ENCODE measurements at places on chromosomes 12 and 14.

DNA sequence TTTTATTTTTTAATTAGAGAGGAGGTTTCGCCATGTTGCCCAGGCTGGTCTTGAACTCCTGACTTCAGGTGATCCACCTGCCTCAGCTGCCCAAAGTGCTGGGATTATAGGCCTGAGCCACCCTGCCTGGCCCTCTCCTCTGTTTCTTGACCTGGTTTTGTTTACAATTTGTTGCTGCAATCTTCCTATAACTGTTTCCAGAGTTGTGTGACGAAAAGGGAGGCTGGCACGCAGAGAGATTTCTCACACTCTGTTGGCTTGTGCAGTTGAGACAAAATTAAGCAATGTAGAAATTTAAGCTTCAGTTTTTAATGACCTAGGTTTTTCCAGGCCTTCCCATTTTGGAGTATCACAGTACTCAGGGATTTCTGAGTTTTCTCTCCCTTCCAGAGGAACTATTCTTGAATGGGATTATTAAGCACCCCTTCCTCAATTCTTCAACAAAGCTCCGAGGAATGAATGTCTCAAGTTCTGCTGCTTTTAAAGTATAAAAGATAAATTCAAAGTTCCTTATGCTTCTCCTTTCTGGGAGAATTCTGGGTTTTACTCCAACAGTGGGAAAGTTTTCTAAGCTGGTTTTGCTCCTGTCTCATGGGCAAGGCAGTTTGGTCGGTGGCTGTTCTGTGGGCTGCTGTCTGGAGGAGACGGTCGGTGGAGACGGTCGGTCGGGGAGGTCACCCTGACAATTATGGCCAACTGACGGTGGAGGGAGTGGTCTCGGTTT, 20.4 kb upstream of the FOS start:
- no peak for DNase-seq

DNA sequence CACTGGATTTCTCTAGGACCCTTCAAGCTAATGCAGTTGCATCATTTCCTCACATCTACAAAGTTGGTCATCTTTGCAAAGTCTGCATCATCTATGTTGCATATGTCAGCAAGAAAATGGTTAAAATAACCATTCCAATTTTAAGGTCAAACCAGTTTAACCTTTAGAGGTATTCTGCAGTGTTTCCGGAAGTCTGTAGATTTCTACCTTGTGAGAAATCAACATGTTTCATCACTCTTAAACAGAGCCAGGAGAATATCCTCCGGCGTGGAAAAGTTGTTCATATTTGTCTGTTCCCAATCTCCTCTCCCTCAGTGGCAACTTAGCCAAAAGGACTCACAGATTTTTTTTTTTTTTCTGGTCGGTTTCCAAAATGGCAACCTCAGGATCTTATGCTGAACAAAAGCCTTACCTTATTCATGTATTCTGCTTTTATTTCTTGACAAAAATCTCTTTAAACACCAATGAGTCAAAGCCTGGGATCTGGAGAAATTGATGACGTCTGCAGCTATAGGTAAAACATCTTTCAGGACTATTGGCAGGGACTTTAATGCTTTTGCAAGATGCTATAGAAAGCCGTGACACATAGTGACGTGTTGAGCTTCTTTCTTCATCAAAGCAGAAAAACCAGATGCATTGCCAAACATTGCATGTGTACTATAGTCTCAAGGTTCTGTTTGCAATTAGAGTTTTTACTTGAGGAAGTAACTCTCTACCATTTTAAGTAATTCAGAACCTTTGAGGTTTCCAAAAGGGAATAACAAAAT, 16.0 kb upstream of the CDK17 start:
- no peak for DNase-seq

- DNase-seq, result peak; percentile 64
Measured at GRCh38 chr12:79690638-79691510, at the start of gene PAWR. Gene PAWR (minus strand): TSS chr12:79690964. CDS start chr12:79690244, 720 bp downstream.

DNA sequence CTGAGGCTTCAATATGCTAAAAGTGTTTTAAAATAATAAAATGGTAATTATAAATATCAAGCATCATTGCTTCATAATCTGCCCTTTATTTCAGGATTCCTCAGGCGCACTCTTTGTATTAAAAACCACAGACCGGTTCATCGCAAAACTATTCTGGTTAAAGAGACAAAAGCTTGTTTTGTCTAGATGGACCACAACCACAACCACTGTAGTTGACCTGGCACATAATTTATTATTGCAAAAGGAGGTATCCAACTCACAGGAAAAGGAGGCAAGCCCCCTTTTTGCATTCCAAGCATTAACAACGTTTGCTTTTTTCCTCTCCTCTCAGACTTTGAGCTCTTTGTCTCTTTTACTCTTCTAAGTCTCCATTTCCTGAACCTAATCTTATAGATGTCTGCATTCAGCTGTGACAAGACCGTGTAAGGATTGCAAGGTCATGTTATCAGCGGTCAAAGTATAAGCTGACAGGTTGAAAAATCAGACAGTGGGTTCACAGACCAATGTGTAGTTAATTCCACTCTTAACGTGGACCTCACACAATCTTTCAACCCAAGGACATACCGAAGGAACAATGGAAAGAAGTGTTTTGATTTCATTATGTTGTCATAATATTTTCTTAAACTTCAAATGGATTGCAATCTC, 1057.6 kb downstream of the GALC start:
- DNase-seq, result no peak

DNA sequence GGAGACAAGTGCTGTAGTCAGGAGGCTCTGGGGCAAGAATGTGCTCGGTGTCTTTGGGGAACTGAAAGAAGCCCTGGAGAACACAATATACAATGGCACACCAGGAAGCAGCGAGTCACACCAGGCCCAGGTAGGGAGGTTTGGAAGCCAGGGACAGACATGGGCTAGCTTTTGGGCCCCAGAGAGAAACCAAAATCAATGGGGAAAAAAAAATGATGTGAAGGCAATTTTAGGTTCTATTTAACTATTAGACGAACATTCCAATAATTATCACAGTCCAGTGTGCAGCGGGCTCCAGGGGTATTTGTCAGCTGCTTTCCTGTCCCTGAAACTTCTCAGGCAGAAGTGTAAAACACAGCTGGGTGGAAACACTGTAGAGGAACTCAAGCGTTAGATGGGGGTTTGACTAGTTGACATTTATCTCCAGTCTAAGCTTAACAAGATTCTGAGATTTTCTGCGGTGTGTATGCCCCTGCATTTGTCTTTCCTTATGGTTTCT, 21.8 kb upstream of the EGLN3 start:
- DNase-seq, result no peak

GRCh38 chr12:132024758-132025157, 75.0 kb downstream of the EP400 start:
- DNase-seq, result no peak

DNA sequence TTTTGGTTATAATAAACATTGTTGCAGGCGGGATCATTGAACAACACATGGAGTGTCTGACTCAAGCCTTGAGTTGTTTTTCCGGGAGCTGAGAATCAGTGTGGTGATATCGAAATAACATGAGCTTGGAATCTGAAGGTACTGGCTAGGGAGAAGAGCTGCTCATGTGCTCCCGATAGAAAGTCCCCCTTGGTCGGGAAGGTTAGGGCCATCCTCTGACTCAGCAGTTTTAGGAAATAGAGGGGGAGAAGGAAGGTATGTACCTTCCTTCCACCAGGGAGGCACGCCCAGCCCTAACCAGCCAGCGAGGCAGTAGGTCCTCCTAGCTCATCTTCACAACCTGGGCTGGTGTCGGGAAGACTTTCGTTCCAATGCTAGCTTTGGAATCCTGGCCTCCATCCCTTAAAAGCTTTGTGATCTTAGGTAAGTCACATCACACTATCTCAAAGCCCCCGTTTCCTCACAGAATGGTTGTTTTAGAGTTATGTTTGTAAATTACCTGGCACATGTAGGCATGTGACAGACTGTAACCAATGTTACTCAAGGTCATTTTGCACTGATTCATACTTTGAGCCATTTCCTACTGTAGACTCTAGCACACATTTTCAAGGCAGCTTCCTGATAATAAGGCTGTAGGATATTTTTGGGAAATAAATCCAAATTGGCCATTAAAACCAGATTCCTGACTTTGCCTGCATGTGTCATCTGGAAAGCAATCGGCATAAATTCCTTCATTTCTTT, 1.9 kb upstream of the RAB35 start:
- DNase-seq, result no peak

- DNase-seq, result no peak
Measured at GRCh38 chr12:53094394-53094787, 3.1 kb upstream of the IGFBP6 start.

GRCh38 chr12:104603545-104603973, 146.8 kb downstream of the CHST11 start:
- DNase-seq, result no peak

DNA sequence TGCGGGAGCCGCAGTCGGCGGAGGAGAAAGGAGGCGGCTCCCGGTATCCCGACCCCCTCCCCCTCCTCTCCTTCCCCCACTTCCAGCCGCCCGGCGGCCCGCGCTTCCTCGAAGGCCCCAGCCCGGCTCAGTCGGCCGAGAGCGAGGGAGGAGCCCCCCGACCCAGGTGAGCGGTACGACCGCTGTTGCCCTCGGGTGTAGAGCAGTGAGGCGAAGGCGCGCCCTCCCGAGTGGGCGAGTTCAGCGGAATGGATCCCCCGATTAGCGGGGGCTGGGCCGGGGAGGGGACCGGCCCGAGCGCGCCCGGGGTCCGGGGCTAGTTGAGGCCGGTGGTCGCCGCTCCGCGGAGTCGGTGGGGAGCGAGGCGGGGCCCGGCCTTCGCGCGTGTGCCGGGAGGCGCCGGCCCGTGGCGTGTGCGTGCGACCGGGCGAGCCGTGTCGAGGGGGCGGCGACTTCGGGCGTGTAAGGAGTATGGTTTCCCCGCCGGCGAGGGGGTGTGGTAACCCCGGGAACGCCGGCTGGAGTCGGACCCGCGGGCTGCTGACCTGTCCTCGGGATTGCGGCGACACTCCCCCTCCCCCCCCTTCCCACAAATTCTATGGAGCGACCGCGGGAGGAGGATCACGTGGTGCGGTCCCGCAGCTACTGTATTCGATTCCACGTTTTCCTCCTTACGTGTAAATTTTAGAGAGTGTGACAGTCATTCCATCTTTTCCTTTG, 501 bp downstream of the RIMKLB start:
- DNase-seq, result peak; percentile 49

Data from frontal cortex (tissue), 4 donors.